GM19239 (cell line): ENCODE measurements at places on chromosomes 5 and 9.

GRCh38 chr5:123007182-123007581 lies 29.3 kb downstream of the PPIC start:
- DNase-seq = no peak

DNA sequence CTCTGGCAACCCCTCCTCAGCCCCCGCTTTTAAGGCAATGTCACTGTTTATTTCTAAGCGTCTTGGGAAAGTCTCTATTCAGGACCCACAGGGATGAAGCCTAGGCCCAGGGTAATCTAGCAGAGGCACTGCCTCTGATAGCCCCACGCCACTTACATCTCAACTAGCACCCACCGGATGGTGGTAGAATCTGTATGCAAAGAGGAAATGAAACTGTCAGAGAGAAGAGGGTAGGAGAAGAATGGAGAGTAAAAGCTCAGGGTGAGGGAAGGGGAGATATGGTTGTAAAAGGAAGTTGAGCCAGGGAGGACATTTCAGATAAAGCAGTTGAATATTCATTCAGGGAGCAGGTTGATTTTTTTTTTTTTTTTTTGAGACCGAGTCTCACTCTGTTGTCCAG lies 3.0 kb downstream of the FRRS1L start:
- no peak for DNase-seq

GRCh38 chr5:6581559-6582426 lies 51.1 kb downstream of the NSUN2 start:
- DNase-seq = no peak

- DNase-seq = no peak
Observed at GRCh38 chr5:6111131-6111530, 267.2 kb downstream of the MED10 start.

DNA sequence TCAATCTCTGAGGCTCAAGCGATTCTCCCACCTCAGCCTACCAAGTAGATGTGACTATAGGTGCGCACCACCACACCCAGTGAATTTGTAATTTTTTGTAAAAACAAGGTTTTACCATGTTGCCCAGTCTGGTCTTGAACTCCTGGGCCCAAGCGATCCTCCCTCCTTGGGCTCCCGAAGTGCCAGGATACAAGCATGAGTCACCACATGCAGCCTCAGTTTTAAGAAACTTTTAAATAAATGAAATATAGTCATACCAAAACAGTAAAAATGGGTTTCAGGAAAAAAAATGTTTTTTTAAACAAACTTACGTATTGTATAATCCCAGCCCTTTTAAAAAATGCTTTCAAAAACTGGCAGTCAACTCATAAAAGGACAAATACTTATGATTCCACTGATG lies 26.6 kb downstream of the FXN start:
- no peak for DNase-seq
